ENCODE measurements at places on chromosomes 7 and 10.

- DNase-seq = no peak
Observed at GRCh38 chr10:482051-482501, 207.4 kb downstream of the DIP2C start.

DNA sequence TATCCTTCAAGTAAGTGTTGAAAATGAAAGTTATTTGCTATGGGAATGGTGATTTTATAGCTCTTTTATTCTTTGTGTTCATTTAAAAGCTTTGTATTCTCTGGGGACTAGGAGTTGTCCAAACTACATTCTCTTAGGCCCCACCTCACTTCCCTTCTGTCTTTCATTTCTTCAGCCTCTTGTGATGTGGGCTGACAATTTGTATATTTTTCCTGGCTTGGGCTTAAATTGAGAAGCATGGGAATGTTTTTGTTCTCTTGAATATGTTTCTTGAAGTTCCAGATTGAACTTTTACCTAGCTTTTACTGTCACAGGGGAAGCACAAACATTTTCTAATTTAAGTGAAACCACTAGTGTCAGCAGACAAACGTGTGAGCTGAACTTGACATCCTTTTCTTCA is 27.9 kb downstream of the BBS9 start:
- DNase-seq = no peak

DNA sequence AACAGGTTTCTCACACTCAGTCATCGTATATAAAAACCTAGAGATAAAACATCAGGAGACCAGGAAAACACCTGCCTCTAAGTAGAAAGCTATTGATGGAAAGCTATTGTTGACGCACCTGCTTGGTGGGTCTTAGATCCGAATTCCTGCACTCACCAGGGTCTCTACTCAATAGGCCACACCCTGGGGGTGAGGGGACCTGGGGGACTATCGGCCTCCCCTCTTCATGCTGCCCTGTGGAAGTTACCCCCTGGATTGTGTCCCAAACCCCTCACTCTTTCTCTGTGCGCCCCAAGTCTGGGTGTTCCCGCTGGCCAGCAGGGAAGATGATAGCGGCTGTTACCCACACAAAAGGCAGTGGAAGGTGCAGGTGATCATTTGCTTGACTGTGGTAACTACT is 313.0 kb downstream of the WDR37 start:
- DNase-seq = no peak

- DNase-seq = no peak
Observed at GRCh38 chr10:2938869-2939268, 128.5 kb upstream of the PFKP start.

- no peak for DNase-seq
Observed at GRCh38 chr7:140639366-140640053, 1.1 kb downstream of the DENND2A start.

GRCh38 chr10:48599830-48600134 is 5.1 kb downstream of the ARHGAP22 start:
- no peak for DNase-seq

- peak; percentile 60 for DNase-seq
Observed at GRCh38 chr7:37550872-37551271, 102.2 kb upstream of the ELMO1 start.

GRCh38 chr7:76377186-76377918 is 18.6 kb upstream of the YWHAG start:
- no peak for DNase-seq

- no peak for DNase-seq
Observed at GRCh38 chr7:34471844-34472243, 186.2 kb upstream of the NPSR1 start.

Data from hematopoietic multipotent progenitor cell treated with erythropoietin and hydrocortisone succinate and interleukin-3 and kit ligand, for 6 days (in vitro differentiated cells).